KBM-7 (cell line): ENCODE measurements at places on chromosomes 12 and 14.

DNA sequence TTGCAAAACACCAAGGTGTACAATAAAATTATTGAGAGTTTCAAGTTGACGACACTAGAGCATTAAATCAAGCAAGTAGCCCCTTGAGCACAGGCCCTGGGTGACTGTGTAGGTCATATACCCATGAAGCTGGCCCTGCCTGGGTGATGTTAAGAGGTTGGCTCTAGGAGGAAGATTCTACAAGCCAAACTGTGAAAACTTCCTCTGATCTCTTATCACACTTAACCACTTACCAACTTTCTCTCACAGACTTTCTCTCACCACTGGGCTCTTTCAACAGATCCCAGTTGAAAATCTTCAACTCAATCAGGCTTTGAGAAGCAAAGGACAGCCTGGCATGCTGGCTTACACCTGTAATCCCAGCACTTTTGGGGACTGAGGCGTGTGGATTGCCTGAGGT, 186.9 kb upstream of the BTG1 start:
- DNase-seq = no peak

- no peak for DNase-seq
Measured at GRCh38 chr14:69715725-69716477, 51.0 kb upstream of the SRSF5 start.

DNA sequence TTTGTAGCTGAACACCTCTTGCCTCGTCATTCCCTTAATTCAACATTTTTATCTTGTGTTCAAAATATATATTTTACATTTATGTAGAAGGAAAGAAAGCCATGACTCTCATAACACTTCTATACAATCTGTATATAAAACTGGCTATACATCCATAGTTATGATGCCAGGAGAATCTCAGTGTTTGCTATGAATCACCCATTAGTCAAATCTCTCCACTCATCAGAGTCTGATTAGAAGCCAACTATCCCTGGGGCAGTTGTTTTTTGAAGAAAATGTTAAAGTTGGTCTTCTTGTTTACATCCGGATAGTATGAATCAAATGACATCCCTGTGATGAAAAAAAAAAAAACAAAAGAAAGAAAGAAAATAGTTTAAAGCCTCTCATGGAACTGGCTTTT, 503.9 kb downstream of the NELL2 start:
- DNase-seq = no peak

- DNase-seq = no peak
Measured at GRCh38 chr14:53709381-53709780, 247.2 kb downstream of the BMP4 start.

DNA sequence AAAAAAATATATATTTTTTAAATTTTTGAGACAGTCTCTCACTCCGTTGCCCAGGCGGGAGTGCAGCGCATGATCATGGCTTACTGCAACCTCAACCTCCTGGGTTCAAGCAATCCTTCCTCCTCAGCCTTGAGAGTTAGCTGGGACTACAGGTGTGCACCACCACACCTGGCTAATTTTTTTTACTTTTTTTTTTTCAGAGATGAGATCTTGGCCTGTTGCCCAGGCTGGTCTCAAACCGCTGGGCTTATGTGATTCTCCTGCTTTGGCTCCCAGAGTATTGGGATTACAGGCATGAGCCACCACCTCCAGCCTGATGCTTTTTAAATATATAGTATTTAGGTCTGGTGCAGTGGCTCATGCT, 24.5 kb downstream of the MDM2 start:
- peak; percentile 47 for DNase-seq

GRCh38 chr14:72894323-72894622, 372 bp upstream of the DPF3 start:
- DNase-seq = no peak

DNA sequence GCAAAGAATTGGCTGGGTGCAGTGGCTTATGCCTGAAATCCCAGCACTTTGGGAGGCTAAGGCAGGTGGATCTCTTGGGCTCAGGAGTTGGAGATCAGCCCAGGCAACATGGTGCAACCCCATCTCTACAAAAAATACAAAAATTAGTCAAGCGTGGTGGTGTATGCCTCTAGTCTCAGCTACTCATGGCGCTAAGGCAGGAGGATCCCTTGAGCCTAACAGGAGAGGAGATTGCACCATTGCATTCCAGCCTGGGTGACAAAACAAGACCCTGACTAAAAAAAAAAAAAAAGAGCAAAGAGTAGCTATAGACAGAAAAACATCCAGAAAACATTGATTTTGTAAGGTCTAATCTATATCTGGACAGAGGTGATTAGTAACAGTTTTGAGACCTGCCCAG, 25.0 kb downstream of the KIF21A start:
- DNase-seq = no peak

DNA sequence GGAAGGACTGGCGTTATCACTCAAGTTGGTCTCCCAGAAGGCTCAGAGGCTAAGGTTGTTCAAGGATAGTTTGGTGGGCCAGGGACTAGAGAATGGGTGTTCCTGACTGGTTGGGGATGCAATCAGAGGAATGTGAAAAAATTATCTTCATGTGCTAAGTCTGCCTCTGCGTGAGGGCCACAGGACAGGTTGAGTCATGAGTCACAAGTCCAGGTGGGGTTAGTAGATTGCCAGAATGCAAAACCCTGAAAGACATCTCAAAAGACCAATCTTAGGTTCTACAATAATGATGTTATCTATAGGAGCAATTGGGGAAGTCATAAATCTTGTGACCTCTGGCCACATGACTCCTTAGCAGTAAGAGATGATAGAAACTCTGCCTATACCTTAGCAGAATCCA, 220.1 kb upstream of the EEA1 start:
- DNase-seq = no peak

- DNase-seq = no peak
Measured at GRCh38 chr12:101779200-101779599, 39.9 kb upstream of the SYCP3 start.

- no peak for DNase-seq
Measured at GRCh38 chr14:101048766-101049165, 145.2 kb upstream of the RTL1 start.

DNA sequence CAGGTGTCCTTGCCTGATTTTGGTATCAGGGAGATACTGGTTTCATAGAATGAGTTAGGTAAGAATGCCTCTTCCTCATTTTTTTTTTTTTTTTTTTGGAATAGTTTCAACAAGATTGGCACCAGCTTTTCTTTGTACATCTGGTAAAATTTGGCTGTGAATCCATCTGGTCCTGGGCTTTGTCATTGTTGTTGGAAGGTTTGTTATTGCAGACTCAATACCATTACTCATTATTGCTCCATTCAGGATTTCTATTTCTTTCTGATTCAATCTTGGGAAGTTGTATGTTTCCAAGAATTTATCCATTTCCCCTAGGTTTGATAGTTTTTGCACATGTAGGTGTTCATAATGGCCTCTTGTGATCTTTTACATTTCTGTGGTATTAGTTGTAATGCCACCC, 126.0 kb upstream of the KITLG start:
- no peak for DNase-seq

DNA sequence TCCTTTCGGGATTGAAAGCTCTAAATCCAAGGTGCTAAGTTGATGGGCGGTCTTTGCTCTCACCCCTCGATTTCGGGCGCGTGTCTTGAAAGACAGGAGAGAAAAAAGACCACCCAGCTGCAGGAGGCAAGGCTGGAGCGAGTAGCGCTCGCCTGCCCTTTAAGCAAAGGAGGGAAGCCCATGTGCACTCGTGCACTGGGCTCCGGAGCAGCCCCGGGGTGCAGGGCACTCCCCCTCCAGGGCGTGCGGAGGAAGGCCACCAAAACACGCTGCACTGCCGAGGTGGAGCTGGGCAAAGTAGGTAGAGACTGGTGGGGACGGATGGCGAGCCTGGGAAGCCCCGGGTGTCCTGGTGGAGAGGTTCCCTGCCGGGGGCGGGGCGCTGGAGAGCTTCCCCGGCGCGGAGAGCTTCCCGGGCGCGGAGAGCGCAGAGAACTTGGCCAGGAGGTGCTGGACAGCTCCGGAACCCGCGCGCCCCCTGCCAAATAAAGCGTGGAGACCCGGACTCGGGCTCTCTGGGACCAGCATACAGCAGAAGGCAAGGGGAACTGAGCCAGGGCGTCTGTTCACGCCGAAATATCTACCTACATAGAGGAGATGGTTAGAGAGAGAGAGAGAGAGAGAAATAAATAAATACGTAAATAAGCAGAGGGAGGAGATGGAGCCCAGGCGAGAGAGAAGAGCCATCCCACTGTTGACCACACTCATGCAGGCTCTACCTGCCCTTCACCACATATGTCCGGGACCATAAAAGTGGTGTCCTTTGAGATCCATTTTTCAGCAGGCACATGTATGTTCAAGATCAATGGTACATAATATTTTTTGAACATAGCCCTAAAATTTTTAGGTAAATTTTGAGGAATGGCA, 662 bp upstream of the NELL2 start:
- DNase-seq = peak; percentile 42
